ENCODE measurements at places on chromosomes 16 and 17.

- no peaks in the 10 kb centered on the region for H3K27me3 ChIP-seq
- H3K4me3 ChIP-seq, result no peak overlapping the region
- no peaks in the 10 kb centered on the region for H3K36me3 ChIP-seq
- H3K27ac ChIP-seq, result no peak overlapping the region
Measured at GRCh38 chr17:67433248-67433924, 56.3 kb downstream of the PITPNC1 start.

DNA sequence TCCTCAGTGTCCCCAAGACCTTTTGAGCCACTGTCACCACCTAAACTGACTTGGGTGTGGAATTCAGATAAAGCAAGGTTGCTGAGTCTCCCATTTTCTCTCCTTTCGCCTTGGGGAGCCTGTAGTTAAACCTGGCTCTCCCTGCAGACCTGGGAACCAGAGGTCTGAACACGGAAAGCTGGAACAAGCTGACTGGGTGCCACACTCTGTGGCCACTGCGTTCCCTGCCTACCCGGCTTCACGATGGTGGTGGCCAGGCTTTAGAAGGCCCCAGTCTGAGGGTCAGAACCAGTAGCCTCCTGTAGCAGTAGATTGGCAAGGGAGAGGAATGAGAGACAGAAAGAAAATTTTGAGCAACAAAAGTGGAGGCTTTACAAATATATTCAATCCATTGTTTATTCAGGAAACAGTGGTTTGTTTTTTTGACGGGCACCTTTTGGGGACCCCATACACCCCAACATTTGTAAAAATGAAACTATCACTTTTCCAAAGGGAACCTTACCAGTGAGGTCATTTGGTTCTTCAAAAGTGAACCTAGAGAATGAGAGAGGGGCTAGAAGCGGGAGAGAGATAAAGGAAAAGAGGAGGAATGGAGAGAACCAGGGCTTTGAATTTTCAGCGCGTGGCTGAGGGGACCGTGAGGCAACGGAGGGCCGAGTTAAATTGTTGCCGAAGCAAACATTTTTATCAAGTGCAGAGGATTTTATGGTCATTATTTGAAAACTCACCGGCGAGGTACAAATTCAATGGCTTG, 1.8 kb upstream of the HOXB8 start:
- H3K4me1 ChIP-seq, result peaks cover 37% of the 10 kb centered on the region
- H3K36me3 ChIP-seq, result no peaks in the 10 kb centered on the region
- H3K4me3 ChIP-seq, result no peak overlapping the region
- DNase-seq, result no peak
- no peak overlapping the region for H3K27ac ChIP-seq
- H3K27me3 ChIP-seq, result peaks cover 67% of the 10 kb centered on the region

DNA sequence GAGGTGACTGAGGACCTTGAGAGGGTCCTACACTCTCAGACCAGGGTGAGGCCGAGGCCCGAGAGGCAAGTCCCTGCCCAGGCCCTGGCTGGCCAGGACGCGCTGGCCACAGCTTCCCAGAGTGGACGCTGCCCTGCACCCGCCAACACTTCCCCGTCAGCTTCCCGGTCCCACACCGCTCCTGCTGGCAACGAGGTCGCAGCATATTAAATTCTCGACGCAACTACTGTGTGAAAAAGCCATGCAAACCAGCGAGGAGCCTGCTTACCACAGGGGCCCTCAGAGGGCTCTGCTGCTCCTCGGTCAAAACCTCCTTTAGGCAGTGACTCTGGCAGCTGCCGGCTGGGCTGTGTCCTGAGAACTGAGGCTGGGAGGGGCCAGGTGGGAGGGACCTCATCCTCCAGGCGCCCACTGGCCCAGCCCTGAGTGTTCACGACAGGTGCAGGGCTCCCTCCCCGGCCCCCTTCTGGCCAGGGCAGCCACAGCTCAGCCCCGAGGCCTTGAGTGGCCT, 2.1 kb upstream of the TEX19 start:
- no peaks in the 10 kb centered on the region for H3K36me3 ChIP-seq
- H3K4me1 ChIP-seq, result peaks cover 9% of the 10 kb centered on the region
- H3K4me3 ChIP-seq, result no peak overlapping the region
- peaks cover 13% of the 10 kb centered on the region for H3K27me3 ChIP-seq

- peaks cover 23% of the 10 kb centered on the region for H3K27me3 ChIP-seq
- peaks cover 11% of the 10 kb centered on the region for H3K4me1 ChIP-seq
- H3K36me3 ChIP-seq, result no peaks in the 10 kb centered on the region
- H3K4me3 ChIP-seq, result peak overlapping the region; percentile 90
- H3K27ac ChIP-seq, result peak overlapping the region; percentile 42
Measured at GRCh38 chr17:66301367-66301863, 998 bp upstream of the PRKCA start.

- peak; percentile 28 for DNase-seq
- H3K27ac ChIP-seq, result peak overlapping the region; percentile 88
- no peaks in the 10 kb centered on the region for H3K27me3 ChIP-seq
- peak overlapping the region; percentile 91 for H3K4me3 ChIP-seq
- H3K36me3 ChIP-seq, result peaks cover 1% of the 10 kb centered on the region
Measured at GRCh38 chr17:75457047-75457654, 716 bp downstream of the TMEM94 start.

DNA sequence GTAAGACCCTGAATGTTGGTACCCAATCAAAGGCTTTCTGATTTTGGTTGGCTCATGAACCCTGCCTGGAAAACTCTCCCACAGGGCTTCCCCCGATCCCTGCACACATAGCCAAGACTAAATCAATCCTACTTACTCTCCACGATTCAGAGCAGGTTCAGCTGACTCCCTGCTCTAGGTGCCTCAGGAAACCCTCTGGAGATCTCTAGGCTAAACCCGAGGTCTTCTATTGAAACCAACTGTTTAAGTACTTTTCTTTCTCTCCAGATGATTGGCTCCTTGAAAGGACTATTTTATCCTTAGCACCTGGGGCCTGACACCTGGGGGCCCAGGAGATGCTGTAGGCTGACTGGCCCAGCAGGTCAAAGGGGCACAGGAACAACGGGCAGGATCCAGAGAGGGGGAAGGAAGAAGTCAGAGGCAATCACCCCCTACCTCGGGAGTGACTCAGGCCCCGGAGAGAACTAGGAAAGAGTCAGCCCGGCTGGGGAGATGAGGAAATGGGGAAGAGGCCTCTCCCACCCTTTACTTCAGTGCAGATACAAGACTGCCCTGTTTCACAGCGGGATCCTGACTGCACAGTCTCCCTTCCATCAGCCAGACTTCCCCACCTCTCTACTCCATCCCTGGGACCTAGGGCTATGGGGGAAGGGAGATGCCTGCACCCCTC, 2.0 kb downstream of the TBC1D10B start:
- peak overlapping the region; percentile 87 for H3K4me3 ChIP-seq
- peaks cover 52% of the 10 kb centered on the region for H3K4me1 ChIP-seq
- peak overlapping the region; percentile 43 for H3K27ac ChIP-seq
- no peaks in the 10 kb centered on the region for H3K27me3 ChIP-seq

DNA sequence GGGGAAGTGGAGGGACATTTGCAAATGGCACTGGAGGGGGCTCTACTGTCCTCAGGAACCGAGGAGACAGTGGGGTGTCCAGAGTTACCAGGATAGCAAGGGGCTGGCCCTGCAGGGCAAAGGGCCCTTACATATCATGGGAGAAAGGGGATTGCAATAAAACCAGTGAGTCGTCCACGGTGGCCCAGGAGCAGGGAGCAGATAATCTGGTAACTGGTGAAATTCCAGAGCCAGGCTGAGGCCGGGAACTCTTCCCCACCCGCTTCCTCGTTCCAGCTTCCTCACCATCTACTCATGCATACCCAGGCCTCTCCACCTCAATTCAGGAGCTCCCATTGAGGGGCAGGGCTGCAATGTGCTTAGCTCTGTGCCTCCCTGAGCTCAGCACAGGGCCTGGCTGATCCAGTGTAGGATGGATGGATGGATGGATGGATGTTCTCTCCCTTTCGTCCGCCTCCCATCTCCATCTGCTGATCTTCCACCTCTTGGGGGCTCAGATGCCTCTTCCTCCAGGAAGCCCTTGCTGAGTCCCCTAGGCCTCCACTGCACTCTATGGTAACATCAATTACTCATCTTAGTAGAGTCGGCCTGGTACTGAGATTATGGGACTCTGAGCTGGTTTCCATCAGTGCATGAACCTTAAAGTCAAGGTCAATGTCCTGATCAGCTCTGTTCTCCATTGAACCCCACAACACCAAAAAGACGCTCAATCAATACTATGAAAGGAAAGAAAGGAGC, 41.2 kb upstream of the NDRG4 start:
- no peak for DNase-seq
- no peak overlapping the region for H3K4me3 ChIP-seq
- H3K36me3 ChIP-seq, result no peaks in the 10 kb centered on the region

- no peak overlapping the region for H3K27ac ChIP-seq
- H3K27me3 ChIP-seq, result no peaks in the 10 kb centered on the region
- no peaks in the 10 kb centered on the region for H3K36me3 ChIP-seq
Measured at GRCh38 chr16:14194721-14195120, 123.6 kb downstream of the MRTFB start.

DNA sequence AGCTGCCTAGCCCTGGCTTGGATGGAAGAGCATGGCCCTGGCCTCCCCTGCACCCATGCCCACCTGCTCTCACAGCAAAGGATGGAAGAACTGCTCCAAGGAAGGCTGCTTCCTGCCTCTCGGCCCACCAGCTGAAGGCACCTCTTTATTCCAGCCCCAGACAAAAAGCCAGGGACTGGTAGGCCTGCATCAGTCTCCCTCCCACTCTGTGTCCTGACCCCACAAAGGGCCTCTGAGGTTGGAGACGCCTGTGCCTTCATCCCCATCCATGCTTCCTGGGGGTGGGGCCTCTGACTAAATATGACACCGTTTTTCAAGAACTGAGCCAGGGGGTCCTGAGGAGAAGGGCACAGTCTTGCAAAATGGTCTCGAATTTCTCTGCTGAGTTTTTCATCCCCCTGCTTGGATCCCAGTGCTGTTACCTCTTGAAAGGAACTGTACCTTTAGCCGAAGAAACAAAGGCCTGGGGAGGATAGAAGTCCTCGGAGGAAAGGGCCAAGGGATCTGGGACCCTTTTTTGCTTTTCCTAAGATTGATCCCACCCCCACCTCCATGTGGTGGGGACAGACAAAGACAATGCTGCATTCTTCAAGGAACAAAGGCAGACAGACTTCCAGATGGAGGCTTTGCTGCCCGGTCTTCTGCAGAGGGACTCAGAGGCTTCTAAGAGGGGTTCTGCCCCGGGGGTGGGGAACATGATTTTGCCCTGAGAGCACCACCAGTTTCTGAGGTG, 5.2 kb downstream of the C17orf50 start:
- H3K4me1 ChIP-seq, result peaks cover 9% of the 10 kb centered on the region
- DNase-seq, result no peak
- no peak overlapping the region for H3K4me3 ChIP-seq

GRCh38 chr16:12507366-12507765, 296.3 kb downstream of the CPPED1 start:
- no peak overlapping the region for H3K27ac ChIP-seq
- peaks cover 8% of the 10 kb centered on the region for H3K36me3 ChIP-seq
- no peak for DNase-seq
- no peaks in the 10 kb centered on the region for H3K27me3 ChIP-seq
- H3K4me3 ChIP-seq, result no peak overlapping the region

DNA sequence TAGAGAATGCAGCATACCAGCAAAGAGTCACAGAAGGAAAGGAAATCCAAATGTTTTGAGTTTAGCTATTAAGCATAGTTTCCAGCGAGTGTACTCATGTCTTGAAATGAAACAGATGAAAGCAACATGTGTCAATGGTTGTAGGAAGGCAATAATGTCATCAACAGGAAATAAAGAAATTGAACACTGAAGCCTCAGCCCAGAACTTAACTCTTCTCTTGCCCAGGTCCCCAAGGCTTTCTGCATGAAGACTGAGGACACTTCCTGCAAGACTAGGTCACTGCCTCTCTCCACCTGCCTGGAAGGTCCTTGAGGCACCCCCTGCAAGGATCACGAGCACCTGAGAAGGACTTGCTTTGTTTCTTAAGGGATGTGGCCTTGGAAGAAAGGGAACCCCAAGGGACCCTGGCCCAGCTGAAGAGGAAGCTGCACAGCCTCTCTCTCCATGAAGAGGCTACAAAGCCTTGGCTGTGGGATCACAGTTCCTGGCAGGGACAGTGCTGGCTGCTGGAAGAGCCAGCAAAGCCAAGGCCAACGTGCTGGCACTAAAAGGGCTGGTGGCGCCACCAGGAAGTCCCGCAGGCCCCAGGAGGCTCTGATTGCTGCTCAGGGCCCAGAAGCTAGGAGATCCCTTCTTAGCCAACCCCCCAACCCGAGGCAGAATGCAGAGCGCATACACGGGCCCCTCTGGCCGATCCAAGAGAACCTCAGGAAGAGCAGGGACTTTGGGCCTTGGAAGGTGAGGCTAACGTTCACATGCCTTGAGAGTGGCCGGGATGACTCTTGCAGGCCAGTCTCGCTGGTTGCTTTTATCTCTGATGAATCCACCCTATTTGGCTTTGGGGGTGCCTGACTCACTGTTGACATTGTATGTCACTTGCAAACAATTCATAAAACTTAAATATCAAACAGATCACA, 23.4 kb upstream of the AXIN2 start:
- DNase-seq, result no peak
- H3K4me1 ChIP-seq, result no peaks in the 10 kb centered on the region
- H3K36me3 ChIP-seq, result no peaks in the 10 kb centered on the region
- peaks cover 3% of the 10 kb centered on the region for H3K27me3 ChIP-seq

GRCh38 chr16:14007450-14007849, 63.7 kb upstream of the MRTFB start:
- peaks cover 3% of the 10 kb centered on the region for H3K27me3 ChIP-seq
- H3K4me3 ChIP-seq, result no peak overlapping the region
- DNase-seq, result no peak
- H3K27ac ChIP-seq, result no peak overlapping the region
- no peaks in the 10 kb centered on the region for H3K36me3 ChIP-seq

DNA sequence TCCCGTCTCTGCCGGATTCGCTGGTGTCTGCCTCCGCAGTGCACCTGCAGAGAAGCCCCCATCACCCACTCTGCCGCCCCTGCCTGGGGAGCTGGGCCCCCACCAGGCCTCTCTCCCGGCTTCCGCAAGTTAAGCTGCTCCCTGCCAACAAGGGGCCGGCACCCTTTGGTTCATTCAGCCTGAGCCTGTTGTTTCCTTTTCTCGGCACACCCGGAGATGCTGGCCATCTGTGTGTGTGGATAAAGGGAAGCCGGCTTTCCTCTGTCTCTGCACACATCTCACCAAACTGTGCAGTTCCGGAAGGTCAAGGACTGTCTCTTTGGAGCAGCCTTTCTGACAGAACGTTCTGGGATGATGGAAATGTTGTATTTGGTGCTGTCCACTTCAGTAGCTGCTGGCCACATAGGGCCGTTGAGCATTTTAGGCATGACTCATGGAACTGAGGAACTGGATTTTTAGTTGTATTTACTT, 6.8 kb downstream of the MAPK8IP3 start:
- DNase-seq, result no peak
- peaks cover 30% of the 10 kb centered on the region for H3K36me3 ChIP-seq

GRCh38 chr17:41619036-41619926, 5.1 kb downstream of the KRT17 start:
- no peaks in the 10 kb centered on the region for H3K36me3 ChIP-seq
- DNase-seq, result peak; percentile 4
- H3K4me1 ChIP-seq, result no peaks in the 10 kb centered on the region
- no peak overlapping the region for H3K4me3 ChIP-seq
- H3K27me3 ChIP-seq, result peaks cover 11% of the 10 kb centered on the region

GRCh38 chr16:77273-77806, 685 bp upstream of the MPG start:
- peaks cover 36% of the 10 kb centered on the region for H3K4me1 ChIP-seq
- H3K27me3 ChIP-seq, result peaks cover 10% of the 10 kb centered on the region
- peak overlapping the region; percentile 78 for H3K4me3 ChIP-seq
- DNase-seq, result peak; percentile 51
- peaks cover 16% of the 10 kb centered on the region for H3K36me3 ChIP-seq

GRCh38 chr16:87126403-87127025, 190.7 kb downstream of the C16orf95 start:
- no peak overlapping the region for H3K4me3 ChIP-seq
- no peak overlapping the region for H3K27ac ChIP-seq
- no peaks in the 10 kb centered on the region for H3K36me3 ChIP-seq
- H3K27me3 ChIP-seq, result peaks cover 3% of the 10 kb centered on the region
- no peaks in the 10 kb centered on the region for H3K4me1 ChIP-seq
- no peak for DNase-seq

GRCh38 chr16:50038286-50038685, 13.3 kb downstream of the CNEP1R1 start:
- H3K4me3 ChIP-seq, result no peak overlapping the region
- H3K4me1 ChIP-seq, result peaks cover 15% of the 10 kb centered on the region
- peaks cover 4% of the 10 kb centered on the region for H3K27me3 ChIP-seq
- no peak for DNase-seq
